Germinal center (tissue), 1 donor: ENCODE measurements at places on chromosomes 2 and 18.

GRCh38 chr18:79627750-79628294 is 51.8 kb upstream of the CTDP1 start:
- no peak for DNase-seq

DNA sequence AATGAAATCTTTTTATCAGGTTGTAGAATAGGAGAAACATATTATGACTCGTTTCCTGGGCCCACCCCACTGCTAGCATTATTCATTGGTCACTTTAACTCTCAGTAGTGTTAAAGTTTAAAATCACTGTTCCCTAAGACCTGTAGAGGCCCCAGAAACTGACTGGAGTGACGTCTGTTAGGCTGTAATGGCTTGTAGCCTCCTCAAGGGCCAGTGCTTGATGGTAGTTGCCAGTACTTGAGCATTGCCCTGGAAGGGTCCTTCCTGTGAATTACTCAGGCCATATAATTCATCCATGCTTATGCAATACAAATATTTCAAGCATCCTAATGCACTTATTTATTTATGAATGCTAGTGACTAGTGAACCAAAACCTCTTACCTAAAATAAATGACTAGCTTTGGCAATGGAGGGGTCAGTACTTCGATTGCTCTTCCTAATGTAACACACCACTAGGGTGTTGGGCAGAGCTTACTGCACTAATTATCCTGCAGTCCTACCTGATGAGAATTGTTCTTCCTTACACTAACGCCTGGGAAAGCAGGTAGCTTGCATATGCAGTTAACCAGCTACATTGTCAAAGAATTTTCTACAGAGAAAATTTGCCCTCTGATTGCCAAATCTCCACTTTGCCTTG is 31.2 kb downstream of the ARHGAP25 start:
- DNase-seq = no peak

- DNase-seq = no peak
These were observed 18.8 kb downstream of the ALMS1 start for GRCh38 chr2:73404409-73404808.

DNA sequence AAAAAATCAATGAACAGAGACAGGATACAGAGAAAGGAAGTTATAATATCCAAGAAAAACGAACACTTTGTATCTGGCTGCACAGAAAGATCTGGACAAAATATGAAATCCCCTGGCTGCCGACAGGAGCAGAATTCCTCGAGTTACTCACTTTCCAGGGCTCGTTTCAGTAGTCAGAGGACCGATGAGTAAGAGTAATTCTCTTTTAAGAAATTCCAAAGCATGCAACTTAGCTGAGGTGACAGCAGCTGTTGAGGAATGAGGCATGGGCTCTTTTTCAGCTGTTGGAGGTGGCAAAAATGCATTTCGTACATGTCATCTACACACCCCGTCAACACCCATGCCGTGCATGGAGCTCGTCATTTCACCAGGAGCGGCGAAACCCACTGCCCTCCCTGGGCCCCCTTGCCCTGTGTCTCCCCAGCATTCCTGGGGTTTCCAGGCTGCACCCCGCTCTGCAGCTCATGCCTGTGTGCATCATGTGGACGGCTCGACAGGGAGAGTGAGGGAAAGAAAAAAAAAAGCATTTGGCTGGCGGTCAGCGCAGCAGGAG is 210.8 kb upstream of the SMIM21 start:
- no peak for DNase-seq

GRCh38 chr2:128505575-128506526 is 187.2 kb upstream of the HS6ST1 start:
- DNase-seq = no peak

- no peak for DNase-seq
These were observed 1.8 kb downstream of the TLK1 start for GRCh38 chr2:171158790-171159371.
